ENCODE measurements at places on chromosomes 13 and 19.
A peak's percentile ranks its signal among the peaks of the same experiment; 100 is the strongest.

- peak; percentile 98 for DNase-seq
- H3K4me3 ChIP-seq = peak within 1 kb of the TSS; percentile 85
- peaks cover 6% of the 10 kb centered on the region for H3K4me1 ChIP-seq
- H3K27ac ChIP-seq = peak within 1 kb of the TSS; percentile 99
Measured at GRCh38 chr19:5790559-5791520, at the start of gene DUS3L. TSS of gene DUS3L (minus strand) at chr19:5791163. CDS start at chr19:5791141, 22 bp downstream.

- H3K27ac ChIP-seq = no peak overlapping the region
- H3K4me1 ChIP-seq = no peaks in the 10 kb centered on the region
- H3K27me3 ChIP-seq = peaks cover 4% of the 10 kb centered on the region
- no peak for DNase-seq
- H3K36me3 ChIP-seq = no peaks in the 10 kb centered on the region
- H3K4me3 ChIP-seq = no peak overlapping the region
Measured at GRCh38 chr13:29480893-29481525, 114.5 kb downstream of the SLC7A1 start.

DNA sequence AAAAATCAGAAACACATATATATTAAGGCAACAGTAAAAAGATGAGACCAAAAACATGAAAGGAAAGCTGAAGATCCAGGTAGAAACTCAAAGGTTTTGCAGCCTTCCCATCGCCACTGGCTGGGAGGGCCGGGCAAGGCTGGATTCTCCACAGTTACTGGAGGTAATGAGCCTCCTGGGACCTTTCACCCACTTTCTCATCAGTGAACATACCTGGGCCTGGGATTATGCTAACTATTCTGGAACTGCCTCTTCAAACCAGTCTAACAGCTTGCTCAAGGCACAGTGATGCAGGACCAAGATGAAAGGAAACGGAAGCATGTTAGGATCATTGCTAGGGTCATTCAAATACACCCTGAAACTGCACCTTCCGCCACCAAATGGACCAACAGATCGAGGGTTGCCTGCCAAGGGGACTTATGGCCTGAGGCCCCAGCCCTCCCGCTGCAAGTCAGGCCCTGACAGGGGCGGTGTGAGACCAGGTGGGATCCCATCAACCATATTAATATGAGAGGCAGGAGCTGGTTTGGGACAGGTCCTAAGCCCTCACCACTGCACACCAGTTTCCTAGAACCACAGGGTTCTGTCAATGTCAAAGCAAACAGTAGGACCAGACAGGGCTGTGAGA is 28.4 kb upstream of the ATP12A start:
- DNase-seq = no peak
- no peak overlapping the region for H3K27ac ChIP-seq
- H3K36me3 ChIP-seq = no peaks in the 10 kb centered on the region
- H3K27me3 ChIP-seq = no peaks in the 10 kb centered on the region

DNA sequence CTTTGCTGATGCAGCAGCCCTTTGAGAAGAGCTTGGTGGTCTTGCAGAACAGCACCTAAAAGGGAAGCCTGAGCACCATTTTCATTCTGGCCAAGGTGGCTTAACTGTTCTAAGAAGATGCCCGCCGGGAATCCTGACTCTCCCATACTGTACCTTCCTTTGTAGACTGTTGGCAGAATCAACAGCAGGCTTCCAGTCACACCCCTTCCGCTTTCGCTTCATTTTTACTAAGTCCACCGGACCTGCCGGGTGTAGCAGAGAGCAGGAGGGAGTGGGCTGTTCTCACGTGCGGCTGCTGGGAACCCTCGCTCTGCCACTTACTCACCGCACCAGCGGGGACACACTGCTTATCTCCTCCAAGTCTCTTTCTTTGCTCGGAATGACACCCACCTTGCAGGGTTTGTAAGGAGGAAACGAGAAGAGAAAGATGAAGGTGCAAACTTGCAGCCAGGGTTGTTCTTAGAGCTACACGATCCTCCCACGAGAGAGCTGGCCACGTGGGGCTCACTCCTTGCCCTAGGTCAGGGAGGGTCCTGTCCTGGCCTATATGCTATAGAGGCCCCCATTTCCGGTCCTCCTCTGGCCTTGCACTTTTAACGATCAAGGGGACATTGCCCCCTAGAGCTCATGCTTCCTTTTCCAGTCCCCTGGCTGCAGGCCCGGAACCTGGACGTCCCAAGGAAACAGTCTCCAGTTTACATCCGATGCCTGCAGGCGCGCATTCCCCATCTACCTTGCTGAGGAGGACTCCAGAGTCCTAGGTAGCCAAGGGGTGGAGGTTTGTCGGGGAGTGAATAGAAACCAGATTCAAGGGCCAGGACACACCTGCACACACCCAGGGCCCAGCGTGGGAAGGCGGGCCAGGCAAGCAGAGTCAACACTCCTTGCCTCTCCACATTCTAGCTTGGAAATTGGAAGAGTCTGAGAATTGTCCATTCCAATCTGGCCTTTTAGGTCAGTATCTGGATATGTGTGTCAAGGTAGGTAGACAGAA is 453.6 kb downstream of the IRS2 start:
- H3K27ac ChIP-seq = no peak overlapping the region
- no peaks in the 10 kb centered on the region for H3K27me3 ChIP-seq
- H3K4me1 ChIP-seq = no peaks in the 10 kb centered on the region
- DNase-seq = no peak
- no peak overlapping the region for H3K4me3 ChIP-seq
- H3K36me3 ChIP-seq = no peaks in the 10 kb centered on the region

DNA sequence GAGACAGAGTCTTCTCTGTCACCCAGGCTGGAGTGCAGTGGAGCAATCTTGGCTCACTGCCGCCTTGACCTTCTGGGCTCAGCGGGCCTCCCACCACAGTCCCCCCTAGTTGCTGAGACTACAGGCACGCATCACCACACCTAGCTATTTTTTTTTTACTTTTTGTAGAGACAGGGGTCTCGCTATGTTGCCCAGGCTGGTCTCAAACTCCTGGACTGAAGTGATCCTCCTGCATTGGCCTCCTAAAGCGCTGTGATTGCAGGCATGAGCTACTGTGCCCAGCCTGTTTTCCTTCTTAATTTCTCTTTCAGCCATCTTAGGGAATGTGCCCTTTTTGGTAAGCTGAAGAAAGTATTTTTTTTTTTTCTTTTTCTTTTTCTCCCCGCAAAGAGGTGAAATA is 42.6 kb upstream of the RNF113B start:
- peaks cover 52% of the 10 kb centered on the region for H3K4me1 ChIP-seq
- no peaks in the 10 kb centered on the region for H3K36me3 ChIP-seq
- no peak for DNase-seq
- no peak overlapping the region for H3K27ac ChIP-seq
- H3K4me3 ChIP-seq = no peak overlapping the region

- peak within 1 kb of the TSS; percentile 86 for H3K27ac ChIP-seq
- H3K4me3 ChIP-seq = peak within 1 kb of the TSS; percentile 22
- no peaks in the 10 kb centered on the region for H3K36me3 ChIP-seq
- DNase-seq = no peak
- no peaks in the 10 kb centered on the region for H3K27me3 ChIP-seq
- peaks cover 10% of the 10 kb centered on the region for H3K4me1 ChIP-seq
Measured at GRCh38 chr19:51794885-51795490, at the start of gene FPR3. TSS of gene FPR3 (plus strand) at chr19:51795157. CDS start at chr19:51823749, 28,592 bp downstream.

DNA sequence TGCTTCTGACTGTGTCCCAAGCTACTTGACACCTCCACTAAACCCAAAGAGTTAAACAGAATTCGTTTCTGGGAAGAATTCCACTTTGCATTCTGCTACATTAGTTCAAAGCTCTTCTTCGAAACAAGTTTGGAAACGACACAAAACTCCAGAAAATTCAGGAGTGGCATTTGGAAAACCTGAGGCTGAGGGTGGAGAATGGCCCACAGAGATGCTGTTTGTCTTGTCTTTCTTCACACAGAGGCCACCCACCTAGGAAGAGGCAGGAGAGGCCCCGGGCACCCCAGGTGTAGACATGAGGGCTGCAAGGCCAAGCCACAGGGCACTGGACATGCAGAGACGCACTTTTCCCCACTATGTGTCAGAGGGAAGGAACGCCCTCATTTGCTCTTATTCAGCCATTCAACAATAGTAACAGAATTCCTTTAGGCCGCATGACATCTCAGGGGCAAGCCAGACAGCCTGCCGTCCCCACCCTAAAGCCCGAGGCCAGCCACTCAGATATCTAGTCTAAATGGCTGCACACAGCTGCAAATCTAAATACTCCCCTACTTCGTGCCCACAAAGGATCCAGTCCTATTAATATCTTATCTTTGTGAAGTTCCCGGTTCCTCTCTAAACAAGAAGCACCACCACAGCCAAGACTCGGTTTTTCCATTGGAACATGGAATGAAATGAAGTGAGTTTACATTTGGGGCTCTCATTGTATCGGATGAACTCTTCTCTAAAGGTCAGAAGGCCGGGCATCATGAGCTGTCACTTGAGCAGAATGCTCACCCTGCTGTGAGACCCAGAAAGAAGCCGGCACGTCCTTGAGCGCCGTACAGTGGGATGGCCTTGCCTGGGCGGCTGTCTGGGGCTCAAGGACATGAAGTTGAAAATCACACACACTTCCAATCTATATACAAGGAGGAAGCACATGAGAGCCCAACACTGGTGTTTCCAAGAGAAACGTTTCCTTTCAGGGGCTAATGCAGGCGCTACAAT is 19.8 kb downstream of the COL4A1 start:
- no peak overlapping the region for H3K4me3 ChIP-seq
- H3K27me3 ChIP-seq = no peaks in the 10 kb centered on the region
- peaks cover 3% of the 10 kb centered on the region for H3K36me3 ChIP-seq
- peaks cover 8% of the 10 kb centered on the region for H3K4me1 ChIP-seq

GRCh38 chr19:28731577-28731976 is 481.4 kb downstream of the UQCRFS1 start:
- H3K4me3 ChIP-seq = no peak overlapping the region
- DNase-seq = no peak
- H3K36me3 ChIP-seq = no peaks in the 10 kb centered on the region

DNA sequence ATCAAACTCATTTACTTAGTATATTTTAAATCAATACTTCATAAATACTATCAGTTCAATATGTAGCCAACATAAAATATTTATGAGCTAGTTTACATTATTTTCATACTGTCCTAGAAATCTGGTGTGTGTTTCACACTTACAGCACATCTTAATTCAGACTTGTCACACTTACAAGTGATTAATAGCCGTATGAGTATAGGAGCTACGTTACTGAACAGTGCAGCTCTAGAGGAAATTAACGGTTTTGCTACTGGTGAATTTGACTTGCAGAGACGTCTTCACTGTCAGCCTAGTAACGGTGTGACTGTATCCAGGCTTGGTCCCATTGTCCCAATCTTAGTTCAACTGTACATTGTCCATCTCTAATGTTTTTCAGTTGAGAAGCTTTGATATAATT is 33.7 kb upstream of the POSTN start:
- no peak for DNase-seq
- no peak overlapping the region for H3K27ac ChIP-seq
- H3K27me3 ChIP-seq = no peaks in the 10 kb centered on the region
- H3K4me1 ChIP-seq = no peaks in the 10 kb centered on the region
